ENCODE measurements at places on chromosomes 5 and 9. TPM values are rescaled to one million over a fixed set of nuclear protein-coding genes. Genes with fewer than 3 reads are reported as not detected.

Gene PCDHGA5
- polyA plus RNA-seq: not detected

Gene LCN15
- polyA plus RNA-seq: not detected

DNA sequence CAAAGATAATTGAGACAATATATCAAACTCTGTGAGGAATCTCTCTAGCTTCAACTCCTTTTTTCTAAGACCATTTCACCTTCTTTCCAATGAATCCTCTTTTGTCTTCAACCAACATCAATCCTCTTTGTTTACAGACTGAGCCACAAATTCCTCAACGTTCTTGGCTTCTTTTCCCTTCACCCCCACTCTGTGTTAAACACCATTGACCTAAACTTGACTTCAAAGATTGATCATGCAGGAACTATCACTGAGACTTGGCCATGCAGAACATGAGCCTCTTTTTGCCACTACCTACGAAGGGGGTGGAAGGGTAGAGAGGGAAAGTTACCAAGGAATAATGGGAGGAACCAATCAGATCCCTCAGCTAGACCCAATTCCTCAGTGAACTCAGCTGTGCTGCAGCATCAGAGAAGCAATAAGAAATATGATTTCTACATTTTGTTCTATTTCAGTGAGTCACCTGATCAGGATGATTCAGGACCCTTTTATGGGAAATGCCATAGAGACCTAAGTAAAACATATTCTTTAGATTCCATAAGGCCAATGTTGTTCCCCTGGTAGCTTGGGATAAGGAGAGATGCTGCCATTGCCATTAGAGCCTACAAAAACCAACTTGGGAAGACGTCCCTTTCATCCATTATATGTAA lies 187.7 kb upstream of the RGMB start:
- no peak for DNase-seq

DNA sequence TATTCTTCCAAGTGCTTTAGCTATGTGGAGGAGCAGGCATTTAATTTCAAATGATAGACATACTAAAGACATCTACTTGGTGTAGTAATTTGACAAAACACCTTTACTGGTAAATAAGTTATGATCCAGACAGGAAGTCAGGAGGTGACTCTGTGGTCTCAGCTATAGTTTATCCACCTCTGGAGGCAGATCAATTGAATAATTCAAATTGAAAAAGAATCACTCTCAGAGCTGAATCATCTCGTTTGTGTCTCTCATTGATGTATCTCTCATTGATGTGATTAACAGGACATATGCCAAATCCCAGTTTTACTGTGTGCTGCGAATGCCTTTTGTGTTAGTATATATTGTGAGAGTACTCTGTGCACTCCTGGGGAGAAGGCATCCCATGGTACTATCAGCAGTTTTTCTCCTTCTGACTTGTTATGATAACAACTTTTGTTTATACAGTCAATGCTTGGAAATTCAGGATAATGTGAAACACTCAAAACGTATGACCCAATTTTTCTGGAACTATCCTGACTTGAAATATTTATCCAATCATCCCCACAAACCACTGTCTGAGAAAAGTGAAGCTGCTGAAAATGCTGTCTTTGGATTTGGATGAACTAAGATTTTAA lies 48.5 kb upstream of the DAB2 start:
- DNase-seq: no peak

- DNase-seq: no peak
Observed at GRCh38 chr9:81722277-81722676, 32.9 kb upstream of the TLE1 start.

GRCh38 chr9:21966140-21966851 lies 27.9 kb downstream of the CDKN2A start:
- DNase-seq: no peak

- DNase-seq: no peak
Observed at GRCh38 chr5:142388696-142389095, 63.9 kb upstream of the SPRY4 start.
